ENCODE measurements at places on chromosomes 3 and 15. TPM values are rescaled to one million over a fixed set of nuclear protein-coding genes. Genes with fewer than 3 reads are reported as not detected.

GRCh38 chr15:100463515-100463914 lies 65.2 kb downstream of the CERS3 start:
- no peak for DNase-seq
- no peak overlapping the region for H3K27ac ChIP-seq
- no peaks in the 10 kb centered on the region for H3K4me1 ChIP-seq
- H3K36me3 ChIP-seq, result no peaks in the 10 kb centered on the region
- H3K4me3 ChIP-seq, result no peak overlapping the region

DNA sequence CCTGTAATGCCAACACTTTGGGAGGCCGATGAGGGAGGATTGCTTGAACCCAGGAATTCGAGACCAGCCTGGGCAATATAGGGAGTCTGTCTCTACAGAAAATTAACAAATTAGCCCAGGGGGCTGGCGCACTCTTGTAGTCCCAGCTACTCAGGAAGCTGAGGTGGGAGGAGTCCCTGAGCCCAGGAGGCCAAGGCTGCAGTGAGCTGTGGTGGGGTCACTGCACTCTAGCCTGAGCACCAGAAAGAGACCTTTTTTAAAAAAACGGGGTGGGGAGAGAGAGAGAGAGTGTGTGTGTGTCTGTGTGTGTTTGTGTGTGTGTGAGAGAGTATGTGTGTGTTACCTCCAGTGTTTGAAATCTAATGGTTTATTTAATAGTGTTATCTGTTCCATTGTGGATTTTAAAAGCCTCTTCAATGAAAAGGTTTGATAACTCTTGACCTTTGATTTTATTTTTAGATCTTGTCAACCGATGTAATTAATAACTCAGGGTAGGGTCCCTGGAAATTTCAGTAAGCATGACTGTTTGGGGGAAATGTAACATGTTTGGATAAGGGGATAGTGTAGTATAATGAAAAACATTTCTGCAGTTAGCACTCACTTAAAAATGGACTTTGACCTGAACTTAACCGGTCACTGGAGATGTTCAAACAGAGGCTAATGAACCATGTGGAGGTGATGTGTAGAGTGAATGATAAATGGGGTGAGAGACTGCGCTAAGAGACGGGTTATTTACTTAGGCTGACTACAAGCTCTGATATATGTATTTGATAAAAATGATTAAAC lies 29.7 kb downstream of the LRCH3 start:
- no peaks in the 10 kb centered on the region for H3K4me1 ChIP-seq
- no peaks in the 10 kb centered on the region for H3K27me3 ChIP-seq
- no peak for DNase-seq
- peaks cover 32% of the 10 kb centered on the region for H3K36me3 ChIP-seq
- H3K4me3 ChIP-seq, result no peak overlapping the region
- H3K27ac ChIP-seq, result no peak overlapping the region

DNA sequence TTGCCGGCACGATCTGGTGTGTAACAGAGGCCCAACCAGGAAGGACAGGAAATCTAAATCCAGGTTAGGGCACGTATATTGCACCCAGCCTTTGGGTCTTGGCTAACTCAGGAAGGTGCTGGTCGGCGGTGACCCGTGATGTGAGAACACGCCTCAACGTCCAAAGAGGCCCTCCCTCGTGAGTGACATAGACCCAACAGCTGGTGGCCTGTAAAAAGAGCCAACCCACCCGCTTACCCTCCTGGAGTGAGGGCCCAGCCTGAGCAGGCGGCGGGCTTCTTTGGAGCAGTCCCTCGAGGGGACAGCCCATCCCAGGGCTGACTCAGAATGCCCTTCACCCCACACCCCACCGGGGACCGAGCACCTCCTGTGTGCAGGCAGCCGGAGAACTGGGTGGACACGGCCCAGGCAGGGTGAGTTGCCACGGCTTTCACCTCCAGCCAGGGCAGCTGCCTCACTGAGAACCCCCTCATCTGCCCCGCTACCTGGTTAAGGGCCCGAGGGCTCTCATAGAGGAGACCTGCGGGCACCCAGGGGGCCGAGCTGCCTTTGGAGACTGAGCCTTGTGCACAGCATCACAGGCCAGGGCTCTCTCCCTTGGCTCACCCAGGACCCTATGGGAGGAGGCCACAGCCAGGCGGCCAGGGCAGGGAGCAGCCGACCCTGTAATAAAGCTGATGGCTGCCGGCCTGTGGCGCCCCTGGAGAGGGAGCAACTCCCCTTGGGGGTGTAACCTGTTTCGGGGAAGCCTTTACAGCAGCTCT lies 41.8 kb downstream of the ZNF710 start:
- peaks cover 35% of the 10 kb centered on the region for H3K4me1 ChIP-seq
- no peaks in the 10 kb centered on the region for H3K36me3 ChIP-seq
- DNase-seq, result no peak
- no peak overlapping the region for H3K27ac ChIP-seq
- no peak overlapping the region for H3K4me3 ChIP-seq
- no peaks in the 10 kb centered on the region for H3K27me3 ChIP-seq

- peaks cover 21% of the 10 kb centered on the region for H3K4me1 ChIP-seq
- H3K4me3 ChIP-seq, result no peak overlapping the region
- peaks cover 17% of the 10 kb centered on the region for H3K36me3 ChIP-seq
- no peaks in the 10 kb centered on the region for H3K27me3 ChIP-seq
These were observed 3.0 kb downstream of the ZSCAN2 start for GRCh38 chr15:84603630-84604379.

DNA sequence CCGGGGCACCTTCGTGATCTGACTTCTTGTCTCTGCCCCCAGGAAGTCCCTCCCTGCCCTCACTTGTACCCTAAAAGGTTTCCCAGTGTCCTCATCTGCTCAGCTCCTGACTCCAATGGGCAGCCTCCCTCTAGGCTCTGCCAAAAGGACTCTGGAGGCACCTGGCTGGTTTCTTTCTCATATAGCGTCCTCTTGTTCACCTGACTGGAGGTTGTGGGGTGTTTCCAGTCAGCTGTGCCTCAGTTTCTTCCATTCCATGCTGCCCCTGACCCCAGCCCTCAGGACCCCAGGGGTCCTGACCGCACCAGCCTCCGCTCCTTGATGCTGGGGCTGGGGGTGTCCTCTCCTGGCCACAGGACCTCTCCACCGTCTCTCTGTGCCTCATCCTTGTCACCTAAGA lies 2.5 kb downstream of the PRR23E start:
- H3K4me3 ChIP-seq, result no peak overlapping the region
- H3K36me3 ChIP-seq, result no peaks in the 10 kb centered on the region
- H3K27me3 ChIP-seq, result no peaks in the 10 kb centered on the region
- H3K27ac ChIP-seq, result no peak overlapping the region
- H3K4me1 ChIP-seq, result no peaks in the 10 kb centered on the region

DNA sequence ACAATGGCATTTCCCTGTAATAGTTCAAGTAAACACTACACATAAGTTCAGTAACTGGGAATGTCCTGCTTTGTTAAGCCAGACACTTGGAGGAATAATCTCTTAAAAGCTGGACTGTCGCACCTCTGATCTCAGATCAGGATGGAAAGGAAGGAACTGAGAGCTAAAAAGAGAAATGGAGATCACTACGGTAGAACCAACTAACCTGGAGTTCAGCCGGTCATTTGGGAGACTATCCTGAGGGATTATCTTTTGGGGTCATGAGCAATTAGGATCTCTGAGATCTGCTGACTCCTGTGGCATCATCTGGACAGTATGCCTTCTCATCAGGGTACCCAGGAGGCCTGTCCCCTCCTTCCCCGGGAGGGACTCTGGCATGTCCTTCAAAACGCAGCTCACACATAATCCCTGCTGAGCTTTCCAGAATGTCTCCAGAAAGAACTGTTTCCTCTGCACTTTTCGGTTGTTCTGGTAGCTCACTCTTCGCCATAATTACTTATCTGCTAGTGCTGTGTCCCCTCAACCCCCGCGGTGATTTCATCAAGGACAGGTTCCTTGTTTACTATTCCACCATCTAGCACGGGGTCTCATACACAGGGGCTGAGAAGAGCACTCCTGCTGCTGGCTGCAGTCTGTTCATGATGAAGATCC lies 115.6 kb downstream of the SENP2 start:
- peak overlapping the region; percentile 73 for H3K27ac ChIP-seq
- H3K4me3 ChIP-seq, result no peak overlapping the region
- H3K4me1 ChIP-seq, result peaks cover 32% of the 10 kb centered on the region
- H3K27me3 ChIP-seq, result no peaks in the 10 kb centered on the region
- no peak for DNase-seq
- no peaks in the 10 kb centered on the region for H3K36me3 ChIP-seq

DNA sequence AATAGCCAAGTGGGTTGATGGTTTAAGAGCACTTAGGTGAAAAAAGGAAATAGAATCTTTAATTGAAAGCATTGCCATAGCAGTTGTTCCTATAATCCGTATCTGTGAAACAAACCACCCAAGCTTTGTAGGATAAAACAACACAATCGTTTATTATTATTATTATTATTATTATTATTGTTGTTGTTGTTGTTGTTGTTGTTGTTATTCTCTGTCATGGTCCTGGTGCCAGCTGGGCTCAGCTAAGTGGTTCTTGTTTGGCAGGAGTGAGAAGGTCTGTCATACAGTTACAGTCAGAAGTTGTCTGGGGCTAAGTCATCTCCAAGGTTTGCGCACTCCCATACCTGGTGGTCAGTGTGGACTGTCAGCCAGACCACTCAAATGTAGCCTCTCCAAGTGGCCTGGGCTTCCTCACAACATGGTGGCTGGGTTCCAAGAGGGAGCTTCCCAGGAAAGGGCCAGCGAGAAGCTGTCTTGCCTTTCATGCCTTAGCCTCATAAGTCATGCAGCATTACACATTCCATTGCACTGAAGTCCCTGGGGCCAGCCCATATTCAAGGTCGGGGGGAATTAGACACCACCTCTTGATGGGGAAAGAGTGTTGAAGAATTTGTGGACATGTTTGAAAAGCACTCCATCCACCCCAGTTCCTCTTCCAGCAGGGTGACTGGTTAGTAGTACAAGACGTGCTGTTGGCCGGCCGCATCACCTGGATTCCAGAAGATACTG lies 54.3 kb upstream of the FGD5 start:
- H3K36me3 ChIP-seq, result no peaks in the 10 kb centered on the region
- H3K4me1 ChIP-seq, result peaks cover 4% of the 10 kb centered on the region
- H3K27ac ChIP-seq, result no peak overlapping the region
- no peak for DNase-seq
- peaks cover 54% of the 10 kb centered on the region for H3K27me3 ChIP-seq

DNA sequence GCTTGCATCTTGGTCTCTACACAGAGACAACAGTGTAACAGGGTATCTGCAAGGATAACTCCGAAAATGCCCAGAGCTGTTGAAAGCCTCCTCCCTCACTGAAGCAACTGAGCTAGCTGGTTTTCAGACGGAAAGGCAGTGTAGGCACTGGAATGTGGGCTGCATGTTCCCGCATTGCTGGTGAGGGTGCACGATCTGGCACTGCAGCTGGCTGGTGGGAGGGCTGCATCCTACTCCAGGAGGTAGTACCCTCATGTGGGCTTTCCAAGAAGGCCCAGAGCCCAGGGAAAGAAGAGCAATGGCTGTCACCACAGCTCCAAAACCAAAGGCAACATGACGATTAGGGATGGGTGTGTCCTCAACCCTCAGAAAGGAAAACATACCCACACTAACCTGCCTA lies 28.7 kb upstream of the RPS17 start:
- no peak for DNase-seq
- H3K27me3 ChIP-seq, result no peaks in the 10 kb centered on the region
- H3K27ac ChIP-seq, result no peak overlapping the region
- H3K4me1 ChIP-seq, result peaks cover 25% of the 10 kb centered on the region

GRCh38 chr3:51580418-51580817 lies 41.9 kb downstream of the RAD54L2 start:
- no peak for DNase-seq
- H3K4me3 ChIP-seq, result no peak overlapping the region
- H3K4me1 ChIP-seq, result no peaks in the 10 kb centered on the region
- H3K27ac ChIP-seq, result no peak overlapping the region

MTHFS gene
- 45.1 TPM for total RNA-seq

SLC27A2 gene
- 24.4 TPM for total RNA-seq

HERC2 gene
- total RNA-seq, result 66.2 TPM

NEDD4 gene
- 21.6 TPM for total RNA-seq

ANKUB1 gene
- total RNA-seq, result not detected

CYP8B1 gene
- 0.04 TPM for total RNA-seq

All from K562 (cell line).